ENCODE measurements at places on chromosomes 5 and 9.

- DNase-seq = no peak
Observed at GRCh38 chr9:78316166-78316892, 19.4 kb downstream of the PSAT1 start.

- DNase-seq = no peak
Observed at GRCh38 chr5:119339965-119340364, 15.9 kb upstream of the TNFAIP8 start.

- DNase-seq = no peak
Observed at GRCh38 chr9:136799079-136799853, 3.1 kb downstream of the CCDC183 start.

- DNase-seq = no peak
Observed at GRCh38 chr9:136249877-136250559, 4.4 kb upstream of the QSOX2 start.

DNA sequence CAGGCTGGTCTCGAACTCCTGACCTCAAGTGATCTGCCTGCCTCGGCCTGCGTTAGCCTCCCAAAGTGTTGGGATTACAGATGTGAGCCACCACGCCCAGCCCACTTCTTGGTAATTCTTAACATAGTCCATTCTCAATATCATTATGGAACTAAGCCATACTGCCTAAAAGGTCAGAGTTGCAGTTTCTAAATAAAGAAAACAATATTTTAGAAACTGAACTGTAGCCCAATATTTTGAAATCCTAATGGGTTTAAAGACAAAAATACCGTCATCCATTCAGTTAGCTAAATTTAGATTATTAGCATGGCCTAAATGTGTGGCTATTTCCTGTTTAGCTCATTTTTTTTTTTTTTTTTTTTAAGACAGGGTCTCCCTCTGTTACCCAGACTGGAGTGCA, 99.5 kb downstream of the USP20 start:
- no peak for DNase-seq

- no peak for DNase-seq
Observed at GRCh38 chr5:41193456-41194205, 19.7 kb downstream of the C6 start.

GRCh38 chr5:35073160-35073559, 25.4 kb upstream of the AGXT2 start:
- DNase-seq = no peak

DNA sequence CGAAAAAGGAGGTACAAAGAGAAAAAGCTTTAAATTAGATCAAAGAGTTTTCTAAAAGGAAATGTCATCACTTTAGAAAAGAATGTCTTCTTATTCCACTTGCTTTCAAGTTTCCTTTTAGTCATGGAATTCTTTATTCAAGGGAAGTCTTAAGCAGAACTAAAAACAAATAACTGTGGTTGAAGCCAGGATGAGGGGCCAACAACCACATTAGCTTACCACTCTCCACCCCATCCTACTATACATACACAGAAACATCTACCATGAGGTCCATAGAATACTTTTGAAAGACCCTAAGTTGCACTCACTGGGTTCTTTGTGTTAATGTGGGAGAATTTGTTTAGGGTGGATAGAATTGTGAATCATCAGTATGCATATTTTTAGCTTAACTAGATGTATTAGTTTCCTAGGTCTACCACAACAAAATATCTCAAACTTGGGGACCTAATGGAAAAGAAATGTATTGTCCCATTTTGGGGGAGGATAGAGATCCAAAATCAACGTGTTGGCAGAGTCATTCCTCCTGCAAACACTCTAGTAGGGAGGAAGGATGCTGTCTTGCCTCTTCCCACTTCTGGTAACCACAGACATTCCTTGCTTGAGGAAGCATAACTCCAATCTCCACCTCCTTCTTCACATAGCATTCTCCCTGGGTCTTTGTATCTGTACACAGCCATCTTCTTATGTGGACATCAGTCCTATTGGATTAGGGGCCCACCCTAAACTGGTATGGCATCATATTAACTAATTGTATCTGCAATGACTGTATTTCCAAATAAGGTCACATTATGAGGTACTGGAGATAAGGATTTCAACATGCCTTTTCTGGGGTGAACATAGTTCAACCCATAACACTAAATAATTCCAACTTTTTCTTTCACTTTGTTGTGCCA, 239.4 kb downstream of the LURAP1L start:
- peak; percentile 64 for DNase-seq

DNA sequence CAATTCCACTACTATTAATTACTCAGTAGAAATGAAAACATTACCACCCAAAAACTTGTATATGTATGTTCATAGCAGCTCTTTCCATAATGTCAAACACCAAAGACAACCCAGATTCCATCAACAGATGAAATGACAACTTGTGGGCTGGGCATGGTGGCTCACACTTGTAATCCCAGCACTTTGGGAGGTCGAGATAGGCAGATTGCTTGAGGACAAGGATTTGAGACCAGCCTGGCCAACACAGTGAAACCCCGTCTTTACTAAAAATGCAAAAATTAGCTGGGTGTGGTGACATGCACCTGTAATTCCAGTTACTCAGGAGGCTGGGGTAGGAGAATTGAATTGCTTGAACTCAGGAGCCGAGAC, 11.5 kb downstream of the UIMC1 start:
- DNase-seq = no peak

DNA sequence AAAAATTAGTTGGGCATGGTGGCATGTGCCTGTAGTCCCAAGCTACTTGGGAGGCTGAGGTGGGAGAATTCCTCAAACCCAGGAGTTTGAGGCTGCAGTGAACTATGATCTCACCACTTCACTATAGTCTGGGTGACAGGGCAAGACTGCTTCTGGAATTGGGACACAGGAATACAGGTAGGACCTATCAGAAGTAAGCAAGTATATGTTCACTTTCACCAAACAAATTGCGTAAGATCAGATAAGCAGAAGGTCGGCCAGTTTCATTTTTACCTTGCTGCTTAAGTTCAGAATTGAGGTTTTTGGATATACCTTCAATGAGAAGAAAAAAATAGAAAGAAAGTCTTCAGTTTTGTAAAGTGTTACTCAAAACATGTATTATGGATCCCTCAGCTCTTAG, 171.7 kb downstream of the MAT2B start:
- DNase-seq = no peak

DNA sequence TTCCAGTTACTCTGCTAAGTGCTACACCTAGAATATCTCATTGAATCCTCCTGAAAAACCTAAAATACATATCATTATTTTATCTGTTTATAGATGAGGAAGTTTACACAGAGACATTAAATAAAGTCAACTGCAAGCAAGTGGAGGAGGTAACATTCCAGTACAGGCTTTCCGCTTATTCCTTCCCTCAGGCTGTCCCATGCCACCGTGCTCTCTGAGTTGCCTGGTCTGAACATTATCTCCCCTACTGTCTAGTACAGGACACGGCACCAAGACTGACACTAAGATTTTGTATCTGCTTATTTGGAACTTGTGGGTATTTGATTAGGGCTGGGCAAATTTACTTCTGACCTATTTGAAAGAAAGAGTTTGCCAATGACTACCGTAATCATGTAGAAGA, 172.4 kb upstream of the STK32A start:
- no peak for DNase-seq

DNA sequence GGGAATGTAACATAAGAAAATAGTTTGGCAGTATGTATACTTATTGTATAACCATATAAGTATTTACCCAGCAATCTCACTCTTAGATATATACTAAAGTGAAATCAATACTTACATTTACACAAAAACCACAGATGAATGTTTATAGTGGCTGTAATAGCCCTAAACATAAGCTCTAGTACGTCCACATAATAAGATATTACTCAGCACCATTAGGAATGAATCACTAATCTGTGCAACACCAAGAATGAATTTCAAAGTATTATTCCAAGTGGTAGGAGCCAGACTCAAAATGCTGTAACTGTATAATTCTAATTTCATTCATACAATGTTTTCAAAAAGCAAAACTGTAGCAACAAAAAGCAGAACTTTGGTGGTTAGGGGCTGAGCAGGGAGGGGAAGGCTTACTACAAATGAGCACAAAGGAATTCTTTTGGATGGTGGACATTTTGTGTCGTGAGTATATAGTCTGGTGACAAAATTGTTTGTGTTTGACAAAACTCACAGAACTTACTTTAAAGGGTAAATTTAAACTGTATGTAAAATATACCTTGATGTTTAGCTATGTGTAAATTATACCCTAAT, 11.9 kb upstream of the C5orf46 start:
- no peak for DNase-seq

- DNase-seq = peak; percentile 46
Observed at GRCh38 chr9:110156902-110157301, 51.1 kb downstream of the C9orf152 start.

DNA sequence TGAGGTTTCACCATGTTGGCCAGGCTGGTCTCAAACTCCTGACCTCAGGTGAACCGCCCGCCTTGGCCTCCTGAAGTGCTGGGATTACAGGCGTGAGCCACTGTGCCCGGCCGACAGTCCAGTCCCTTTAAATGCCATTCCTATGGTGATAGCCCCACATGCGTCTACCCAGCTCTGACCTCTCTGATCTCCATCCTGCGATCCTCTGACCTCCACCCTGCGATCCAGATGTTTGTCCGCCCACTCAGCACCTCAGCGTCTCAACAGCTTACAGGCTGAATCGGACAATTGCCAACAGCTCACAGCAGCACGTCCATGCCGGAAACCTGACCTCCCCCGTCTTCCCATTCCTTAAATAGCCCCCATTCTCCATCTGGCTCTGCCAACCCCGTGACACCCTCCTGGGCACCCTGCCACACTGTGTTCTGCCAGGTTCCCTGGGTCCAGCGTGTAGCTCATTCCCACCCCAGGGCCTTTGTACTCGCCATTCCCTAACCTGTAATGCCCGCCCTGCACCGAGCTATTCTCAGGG, 44.0 kb upstream of the RNU6ATAC start:
- no peak for DNase-seq

- no peak for DNase-seq
Observed at GRCh38 chr5:44246986-44247385, 142.2 kb downstream of the FGF10 start.

GRCh38 chr9:112378328-112379176, 1.4 kb upstream of the HSDL2 start:
- DNase-seq = no peak

DNA sequence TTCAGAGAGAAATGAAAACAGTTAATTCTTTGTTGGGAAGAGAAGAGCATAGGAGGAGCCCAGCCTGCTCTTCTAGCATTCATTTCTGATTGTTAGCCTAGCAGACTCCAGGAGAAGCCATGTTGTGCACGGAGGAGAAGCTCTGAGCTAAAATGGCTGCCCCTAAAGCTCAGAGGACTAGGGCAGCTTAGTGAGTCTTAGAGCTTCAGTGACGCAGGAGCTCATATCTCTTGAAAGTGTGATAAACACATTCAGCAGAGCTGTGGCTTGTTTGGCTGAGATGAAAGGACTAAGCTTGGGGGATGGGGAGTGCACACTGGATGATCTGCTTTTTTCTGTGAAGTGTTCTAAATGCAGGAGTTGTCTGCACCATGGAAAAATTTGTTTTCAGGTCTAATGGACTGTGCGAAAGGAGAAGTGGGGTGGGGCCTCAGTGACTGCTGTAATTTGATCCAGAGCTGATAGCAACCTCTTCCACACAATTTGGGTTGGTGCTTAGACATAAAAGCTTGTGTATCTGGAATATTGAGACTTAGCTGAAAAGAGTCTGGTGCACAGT, 58.5 kb downstream of the ZNF462 start:
- DNase-seq = peak; percentile 94

GRCh38 chr5:112002376-112002775, 245.4 kb upstream of the NREP start:
- DNase-seq = no peak

DNA sequence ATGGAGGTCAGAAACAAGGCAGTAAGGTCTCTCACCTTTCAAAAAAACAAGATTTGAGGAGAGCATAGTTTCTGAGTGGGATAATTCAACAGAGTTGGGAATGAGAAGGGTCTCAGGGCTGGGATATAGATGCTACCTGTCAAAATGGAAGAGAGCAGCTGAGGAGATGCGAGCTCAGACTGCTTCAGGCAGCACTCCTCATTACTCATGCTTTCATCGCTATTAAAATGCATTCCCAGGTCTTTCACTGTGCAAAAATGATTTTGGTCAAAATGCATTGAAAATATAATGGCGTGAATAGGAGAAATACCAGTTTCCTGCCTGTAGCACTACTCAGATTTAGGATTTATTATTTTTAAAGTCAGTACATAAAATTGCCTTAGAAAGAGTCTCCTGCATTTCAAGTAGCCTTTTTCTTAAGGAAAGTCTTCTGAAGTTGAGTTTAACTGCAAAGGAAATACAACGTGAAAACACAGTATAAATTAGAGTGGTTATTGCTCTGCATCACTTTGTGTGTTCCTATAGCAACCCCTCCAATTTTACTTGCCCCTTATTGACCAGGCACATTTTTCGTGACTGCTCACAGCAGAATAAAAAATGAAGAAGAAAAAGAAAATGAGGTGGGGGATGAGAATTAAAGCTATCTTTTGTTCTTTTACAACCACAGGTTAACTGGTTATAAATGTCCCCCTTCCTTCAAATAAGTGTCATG, 724.8 kb upstream of the SEMA6A start:
- DNase-seq = no peak

- no peak for DNase-seq
Observed at GRCh38 chr5:172856336-172856735, 22.3 kb downstream of the ERGIC1 start.

DNA sequence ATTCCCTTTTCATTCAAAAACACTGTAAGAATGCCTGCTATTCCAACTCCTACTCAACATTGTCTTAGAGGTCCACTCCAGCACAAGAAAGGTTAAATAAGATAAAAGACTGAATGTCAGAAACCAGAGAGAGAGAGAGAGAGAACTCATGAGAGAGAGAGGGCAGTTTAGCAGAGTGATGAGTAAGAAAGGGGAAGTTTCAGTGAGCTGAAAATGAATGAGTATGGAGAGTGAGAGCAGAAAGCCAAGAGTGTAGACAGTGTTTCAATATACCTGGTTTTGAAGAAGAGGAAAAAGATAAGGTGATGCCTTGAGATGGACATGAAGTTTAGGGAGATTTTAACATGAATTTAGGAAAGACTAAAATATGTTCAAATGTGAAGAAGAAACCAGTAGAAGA, 528.0 kb upstream of the SEMA6A start:
- no peak for DNase-seq

- no peak for DNase-seq
Observed at GRCh38 chr5:172605466-172605865, 35.6 kb upstream of the NEURL1B start.

- peak; percentile 74 for DNase-seq
Observed at GRCh38 chr9:124793015-124793541, 16.1 kb downstream of the OLFML2A start.

DNA sequence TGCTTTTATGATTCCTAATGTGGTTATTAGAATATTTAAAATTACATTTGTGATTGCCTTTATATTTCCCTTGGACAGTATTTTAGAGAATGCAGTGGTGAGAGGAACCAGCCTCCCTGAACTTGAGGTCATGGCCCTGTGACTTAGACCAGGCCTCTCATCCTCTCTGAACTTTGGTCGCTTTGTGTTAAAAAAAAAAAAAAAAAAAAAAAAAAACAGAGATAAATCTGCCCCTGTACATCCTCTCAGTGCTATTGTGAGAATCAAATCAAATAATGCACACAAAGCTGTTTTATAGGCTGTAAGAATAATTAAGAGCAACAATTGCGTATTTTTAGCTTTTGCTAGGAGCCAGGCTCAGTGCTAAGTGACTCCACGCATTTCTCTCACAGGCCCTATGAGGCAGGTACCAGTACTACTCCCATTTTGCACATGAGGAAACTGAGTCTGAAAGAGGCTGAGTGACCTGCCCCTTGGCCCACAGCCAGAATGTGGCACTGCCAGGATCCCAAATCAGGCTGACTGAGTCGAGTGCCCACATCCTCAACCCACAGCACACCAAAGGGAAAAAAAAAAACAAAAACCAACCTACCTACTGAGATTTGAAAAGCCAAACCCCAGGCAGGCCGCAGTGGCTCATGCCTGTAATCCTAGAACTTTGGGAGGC, 110.3 kb upstream of the LARP1 start:
- no peak for DNase-seq

- peak; percentile 41 for DNase-seq
Observed at GRCh38 chr9:122005597-122005996, 87.5 kb downstream of the TTLL11 start.

Data from NCI-H226 (cell line).